Stimulated activated CD4-positive, alpha-beta T cell treated with anti-CD3 and anti-CD28 coated beads, Interleukin-12 subunit alpha, Interleukin-12 subunit beta, amount 100 ng/mL, for 24 hours (primary cell): ENCODE measurements at places on chromosomes 3 and 15.

GRCh38 chr15:42549032-42549491, 424 bp downstream of the HAUS2 start:
- no peak for DNase-seq

- no peak for DNase-seq
Observed at GRCh38 chr3:115851571-115851970, 228.3 kb downstream of the GAP43 start.

GRCh38 chr15:78084449-78084750, 6.9 kb upstream of the TBC1D2B start:
- DNase-seq: no peak

GRCh38 chr3:141305436-141305835, 62.9 kb upstream of the ZBTB38 start:
- DNase-seq: no peak

GRCh38 chr15:85618956-85619491, 175.7 kb downstream of the KLHL25 start:
- DNase-seq: peak; percentile 63

DNA sequence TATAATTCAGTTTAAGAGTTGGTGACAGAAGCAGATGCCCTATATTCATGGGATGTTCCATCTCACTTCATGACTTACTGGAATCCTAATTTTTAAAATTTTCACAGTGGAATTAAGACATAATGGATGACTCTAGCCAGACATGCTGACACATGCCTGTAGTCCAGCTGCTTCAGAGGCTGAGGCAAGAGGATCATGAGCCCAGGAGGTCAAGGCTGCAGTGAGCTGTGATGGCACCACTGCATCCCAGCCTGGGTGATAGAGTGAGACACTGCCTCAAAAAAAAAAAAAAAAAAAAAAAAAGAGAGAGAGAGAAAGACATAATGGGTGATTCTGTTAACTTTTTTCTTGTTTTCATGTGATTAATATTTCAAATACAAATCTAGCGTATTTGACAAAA, 123.6 kb downstream of the KLHL25 start:
- DNase-seq: no peak

GRCh38 chr15:79192462-79193036, 90.0 kb upstream of the ANKRD34C start:
- no peak for DNase-seq

DNA sequence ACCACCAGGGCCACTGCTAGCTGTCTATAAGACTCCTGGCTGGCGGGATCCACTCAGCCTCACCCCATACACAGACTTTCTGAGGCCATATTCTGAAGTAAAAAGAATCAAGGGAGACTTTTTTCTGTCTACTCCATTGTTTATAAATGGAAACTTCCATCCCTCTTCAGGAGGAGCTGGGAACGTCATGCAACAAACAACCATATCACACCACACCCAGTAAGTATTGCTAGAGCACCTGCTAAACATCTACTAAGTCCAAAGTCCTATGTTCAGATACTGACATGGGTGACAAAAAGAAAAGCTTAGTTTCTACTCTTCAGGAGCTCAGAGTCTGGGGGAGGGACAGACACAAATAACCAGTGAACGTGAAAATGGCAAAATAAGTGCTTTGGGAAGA, 324.8 kb upstream of the ONECUT1 start:
- no peak for DNase-seq

DNA sequence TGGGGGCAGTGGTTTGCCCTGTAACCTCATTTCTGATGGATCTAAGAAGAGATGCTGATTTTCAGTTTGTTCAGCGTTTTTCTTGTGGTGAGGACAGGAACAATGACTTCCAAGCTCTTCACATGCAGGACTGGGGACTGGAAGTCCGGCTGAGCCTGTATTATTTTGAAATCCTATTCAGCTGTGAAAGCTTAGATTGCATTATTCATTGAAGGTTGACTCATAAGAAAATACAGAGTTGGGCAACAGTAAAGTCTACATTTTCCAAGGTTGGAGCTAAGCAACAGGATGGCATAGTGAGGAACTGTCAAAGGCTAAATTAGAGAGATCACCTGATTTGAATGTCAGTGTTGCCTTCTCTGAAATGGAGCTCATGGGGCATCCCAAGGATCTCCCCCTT, 230.9 kb upstream of the FEZF2 start:
- DNase-seq: no peak

- peak; percentile 53 for DNase-seq
Observed at GRCh38 chr15:99925661-99926461, 192.6 kb upstream of the LYSMD4 start.

GRCh38 chr3:191068946-191069813, 129.9 kb upstream of the OSTN start:
- DNase-seq: no peak

- no peak for DNase-seq
Observed at GRCh38 chr15:58292751-58293175, 139.0 kb upstream of the LIPC start.

- no peak for DNase-seq
Observed at GRCh38 chr15:83057696-83058376, 9.2 kb downstream of the BTBD1 start.

GRCh38 chr15:94674296-94674695, 442.9 kb downstream of the MCTP2 start:
- no peak for DNase-seq

GRCh38 chr3:47016086-47016933, 36.8 kb downstream of the NBEAL2 start:
- no peak for DNase-seq

DNA sequence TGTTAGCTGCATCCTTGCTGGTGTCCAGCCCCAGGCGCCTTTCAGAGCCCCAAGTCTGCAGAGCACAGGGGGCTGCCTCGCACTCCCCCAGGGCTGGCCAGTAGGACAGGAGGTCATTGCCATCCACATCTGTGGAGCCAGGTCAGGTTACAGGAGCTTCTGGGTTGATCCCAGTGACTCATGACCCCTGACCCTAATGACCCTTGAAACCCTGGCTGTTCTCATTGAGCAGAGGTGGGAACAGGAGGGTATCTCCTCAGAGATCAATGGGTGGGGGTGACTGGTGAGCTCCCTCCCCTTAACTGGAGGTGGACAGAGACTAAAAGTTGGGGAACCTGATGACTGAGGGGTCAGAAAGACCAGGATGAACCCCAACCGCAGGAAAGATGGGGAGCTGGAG, 6.1 kb upstream of the SLC26A6 start:
- no peak for DNase-seq

DNA sequence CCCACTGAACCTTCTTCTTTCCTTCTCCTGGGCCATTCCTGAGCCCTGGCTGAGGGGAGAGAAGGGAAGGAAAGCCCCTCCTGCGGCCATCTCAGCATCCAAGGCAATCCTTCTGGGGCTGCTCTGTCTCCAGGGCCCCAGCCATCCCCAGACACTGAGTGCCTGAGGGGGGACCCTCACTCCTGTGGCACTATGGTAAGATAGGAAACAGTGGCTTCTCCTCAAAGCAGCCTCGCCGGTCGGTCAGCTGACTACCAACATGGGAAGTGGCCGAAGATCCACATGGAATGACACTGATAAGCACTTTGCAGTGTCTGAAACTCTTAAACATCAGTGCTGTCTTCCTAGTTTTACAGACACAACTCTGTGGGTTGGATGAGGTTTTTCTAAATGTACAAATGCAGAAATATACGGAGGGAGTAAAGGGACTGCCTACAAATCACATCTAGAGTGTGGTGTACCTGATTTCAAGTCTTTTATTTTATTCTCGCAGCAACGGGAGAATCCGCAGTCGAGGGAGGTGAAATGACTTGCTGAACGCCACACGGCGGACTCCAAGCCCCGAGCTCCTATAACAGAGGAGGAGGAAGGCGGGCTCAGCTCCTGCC, 973 bp upstream of the ITPKA start:
- no peak for DNase-seq

- DNase-seq: no peak
Observed at GRCh38 chr15:39919411-39919747, 687 bp downstream of the GPR176 start.

GRCh38 chr3:114374433-114374990, 80.7 kb downstream of the TIGIT start:
- no peak for DNase-seq

- DNase-seq: no peak
Observed at GRCh38 chr3:159265705-159266104, 463.9 kb downstream of the MFSD1 start.

DNA sequence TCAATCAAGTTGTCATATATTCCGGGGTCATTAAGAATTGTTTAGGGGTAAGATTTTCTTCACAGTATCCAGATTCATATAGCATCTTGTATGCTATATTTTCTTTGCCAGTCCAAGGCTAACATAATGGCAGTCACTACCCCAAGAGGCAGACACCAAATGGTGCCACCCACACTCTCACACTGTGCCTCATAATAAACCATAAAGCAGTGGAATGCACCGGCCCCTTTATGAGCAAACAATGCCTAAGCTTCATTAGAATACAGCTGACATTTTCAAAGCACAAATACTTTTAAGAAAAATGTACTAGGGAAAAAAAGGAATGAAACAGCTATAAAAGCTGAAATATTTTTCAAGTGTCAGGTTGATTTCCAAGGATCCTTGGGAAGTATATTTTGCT, 121.6 kb downstream of the TFDP2 start:
- DNase-seq: peak; percentile 11

DNA sequence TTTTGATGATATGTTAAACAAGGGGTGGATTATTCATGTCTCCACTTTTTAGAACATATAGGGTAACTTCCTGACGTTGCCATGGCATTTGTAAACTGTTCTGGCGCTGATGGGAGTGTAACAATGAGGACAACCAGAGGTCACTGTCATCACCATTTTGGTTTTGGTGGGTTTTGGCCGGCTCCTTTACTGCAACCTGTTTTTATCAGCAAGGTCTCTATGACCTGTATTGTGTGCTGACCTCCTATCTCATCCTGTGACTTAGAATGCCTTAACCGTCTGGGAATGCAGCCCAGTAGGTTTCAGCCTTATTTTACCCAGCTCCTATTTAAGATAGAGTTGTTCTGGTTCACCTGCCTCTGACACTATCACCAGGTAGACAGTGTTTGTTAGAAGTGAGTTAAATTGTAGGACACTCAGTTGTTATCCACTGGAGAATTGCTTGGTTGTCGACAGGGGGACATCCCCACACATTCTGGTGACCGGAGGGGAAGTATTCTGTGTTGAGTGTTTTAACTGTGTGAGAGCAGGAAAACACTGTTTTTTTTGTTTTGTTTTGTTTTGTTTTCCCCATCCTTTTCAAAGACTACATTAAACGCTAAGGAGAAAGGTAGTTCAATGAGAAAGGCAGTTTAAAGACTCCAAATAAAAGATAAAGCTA, 36.9 kb upstream of the SKIL start:
- DNase-seq: no peak

DNA sequence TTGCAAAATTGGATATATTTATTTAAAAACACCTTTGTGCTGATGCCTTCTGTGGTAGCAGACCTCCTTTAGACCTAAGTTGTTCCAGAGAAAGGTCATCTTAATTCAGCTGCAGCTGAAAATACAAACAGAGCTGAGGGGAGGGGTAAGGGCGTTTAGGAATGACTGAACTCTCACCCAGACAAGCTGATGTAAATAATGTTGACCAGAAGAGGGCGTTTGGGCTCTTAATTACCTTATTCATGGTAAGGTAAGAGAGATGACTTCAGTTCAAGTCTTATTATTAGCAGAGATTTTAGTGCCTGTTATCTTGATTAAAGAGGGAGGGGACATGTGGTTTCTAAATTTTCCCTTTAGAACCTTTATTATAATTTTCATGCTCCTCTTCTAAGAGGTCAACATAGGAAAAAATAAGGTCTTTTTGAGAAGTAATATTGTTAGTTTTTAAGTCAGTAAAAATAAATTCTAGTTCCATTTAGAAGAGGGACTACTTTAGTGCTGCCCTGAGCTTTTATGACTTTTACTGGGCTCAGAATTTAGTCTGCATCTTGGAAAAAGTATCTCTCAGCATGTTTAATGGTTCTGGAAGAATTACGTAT, 46.3 kb downstream of the GPR171 start:
- no peak for DNase-seq

- no peak for DNase-seq
Observed at GRCh38 chr3:68172039-68172438, 517.6 kb upstream of the SUCLG2 start.

DNA sequence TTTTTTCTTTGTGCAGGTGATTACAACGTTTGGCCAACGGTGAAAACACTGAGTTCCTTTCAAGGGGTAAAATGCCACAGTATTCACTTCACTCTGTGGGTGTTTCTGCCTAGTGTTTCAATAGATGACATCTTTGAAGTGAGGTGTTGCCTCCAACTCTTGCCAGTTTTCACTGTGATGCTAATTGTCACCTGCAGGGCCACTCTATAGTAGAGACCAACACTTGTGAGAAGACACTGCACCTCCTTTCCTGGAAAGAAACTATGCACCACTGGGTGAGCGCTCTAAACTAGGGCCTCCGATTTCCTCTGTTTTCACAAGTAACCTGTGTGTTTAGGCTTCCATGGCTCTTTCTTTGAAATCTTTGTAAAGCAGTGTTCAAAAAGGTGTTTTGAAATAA, 98.3 kb downstream of the THRB start:
- DNase-seq: no peak

DNA sequence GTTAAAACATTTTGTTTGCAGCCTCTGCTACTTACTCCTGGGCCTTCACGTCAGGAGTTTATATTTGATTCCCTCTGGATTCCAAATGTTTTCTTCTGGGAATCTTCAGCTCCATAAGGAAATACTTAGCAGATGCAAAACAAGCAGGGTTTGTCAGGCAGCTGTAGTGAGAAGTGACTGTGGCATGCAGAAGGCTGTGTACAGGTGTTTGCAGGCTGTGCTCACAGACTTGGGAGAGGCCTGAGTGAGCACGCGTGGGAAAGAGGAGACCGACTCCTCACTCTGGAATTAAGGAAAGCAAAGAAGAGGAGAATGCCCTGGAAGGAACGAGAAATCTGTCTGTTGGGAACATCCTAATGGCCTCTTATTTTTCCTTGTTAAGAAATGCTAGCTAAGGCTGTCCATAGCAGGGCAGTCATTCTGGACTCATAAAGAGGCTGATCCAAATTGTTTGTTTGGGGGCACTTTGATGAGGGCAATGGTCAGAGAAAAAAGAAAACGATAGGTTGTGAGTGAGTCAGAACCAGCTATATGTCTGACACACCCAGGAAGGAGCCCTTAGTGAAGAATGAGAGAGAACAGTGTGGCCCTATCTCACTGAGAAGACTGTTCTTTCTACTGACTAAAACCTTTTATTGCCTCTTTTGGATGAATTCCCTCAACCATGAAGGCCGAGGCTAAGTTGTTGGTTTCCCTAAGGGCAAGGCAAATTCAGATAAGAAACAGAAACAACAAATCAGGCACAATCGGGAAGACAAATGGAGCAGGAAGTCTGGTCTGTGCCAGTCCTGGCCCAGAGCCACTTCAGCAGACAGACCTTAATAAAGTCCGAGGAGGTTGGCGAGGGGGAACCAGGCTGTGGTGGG, 82.6 kb downstream of the TGFBR2 start:
- no peak for DNase-seq

- no peak for DNase-seq
Observed at GRCh38 chr3:53833053-53833645, 13.1 kb downstream of the CHDH start.

- no peak for DNase-seq
Observed at GRCh38 chr15:84858231-84858630, 26.2 kb upstream of the SLC28A1 start.
